IPS DF 19.7 (cell line): ENCODE measurements at places on chromosomes 1 and 21.
A peak's percentile ranks its signal among the peaks of the same experiment; 100 is the strongest.

GRCh38 chr1:2192031-2192995 lies 2.3 kb downstream of the FAAP20 start:
- no peak for DNase-seq

GRCh38 chr1:245704765-245705164 lies 550.0 kb downstream of the KIF26B start:
- no peak for DNase-seq

DNA sequence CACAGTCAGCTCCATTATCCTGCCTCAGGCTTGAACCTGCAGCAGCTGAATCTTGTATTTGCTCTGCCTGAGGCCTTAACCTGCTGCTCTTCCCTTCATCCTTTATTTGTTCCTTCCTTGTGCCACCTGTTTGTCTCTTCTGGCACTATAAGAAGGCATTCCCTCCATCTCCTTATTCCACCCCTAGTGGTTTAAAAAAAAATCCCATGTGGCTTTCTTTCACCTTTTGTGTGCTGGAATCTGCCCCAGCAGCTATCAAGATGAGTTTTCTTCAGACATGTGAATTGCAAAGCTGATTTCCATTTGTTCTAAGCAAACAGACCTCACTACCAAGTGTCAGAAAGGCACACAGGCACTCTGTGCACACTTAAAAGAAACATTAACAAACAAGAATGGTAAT lies 294.6 kb downstream of the TTLL7 start:
- DNase-seq: no peak

DNA sequence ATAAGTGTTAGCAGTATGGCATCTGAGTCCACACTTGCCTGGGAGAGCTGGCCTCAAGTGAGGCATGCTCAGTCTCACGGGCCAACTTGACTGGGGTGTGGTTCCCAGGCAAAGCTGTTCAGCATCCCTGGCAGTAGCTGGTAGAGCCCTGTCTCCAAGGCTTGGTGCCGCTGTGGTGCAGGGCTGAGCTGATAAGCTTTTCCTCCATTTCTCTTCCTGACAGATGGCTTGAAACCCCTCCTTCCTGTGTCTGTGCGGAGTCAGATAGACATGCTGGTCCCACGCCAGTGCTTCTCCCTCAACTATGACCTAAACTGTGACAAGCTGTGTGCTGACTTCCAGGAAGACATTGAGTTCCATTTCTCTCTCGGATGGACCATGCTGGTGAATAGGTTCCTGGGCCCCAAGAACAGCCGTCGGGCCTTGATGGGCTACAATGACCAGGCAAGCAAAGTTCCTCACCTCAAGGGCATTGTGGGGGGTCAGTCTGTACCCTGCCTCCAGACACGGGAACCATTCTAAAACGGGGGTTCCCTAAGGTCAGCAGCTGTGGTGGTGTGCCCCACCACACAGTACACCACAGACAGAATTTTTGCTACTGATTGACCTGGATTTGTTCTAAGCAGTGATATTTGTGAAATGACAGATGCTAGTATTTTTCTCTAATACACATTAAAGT lies 13.7 kb upstream of the MIIP start:
- DNase-seq: no peak

DNA sequence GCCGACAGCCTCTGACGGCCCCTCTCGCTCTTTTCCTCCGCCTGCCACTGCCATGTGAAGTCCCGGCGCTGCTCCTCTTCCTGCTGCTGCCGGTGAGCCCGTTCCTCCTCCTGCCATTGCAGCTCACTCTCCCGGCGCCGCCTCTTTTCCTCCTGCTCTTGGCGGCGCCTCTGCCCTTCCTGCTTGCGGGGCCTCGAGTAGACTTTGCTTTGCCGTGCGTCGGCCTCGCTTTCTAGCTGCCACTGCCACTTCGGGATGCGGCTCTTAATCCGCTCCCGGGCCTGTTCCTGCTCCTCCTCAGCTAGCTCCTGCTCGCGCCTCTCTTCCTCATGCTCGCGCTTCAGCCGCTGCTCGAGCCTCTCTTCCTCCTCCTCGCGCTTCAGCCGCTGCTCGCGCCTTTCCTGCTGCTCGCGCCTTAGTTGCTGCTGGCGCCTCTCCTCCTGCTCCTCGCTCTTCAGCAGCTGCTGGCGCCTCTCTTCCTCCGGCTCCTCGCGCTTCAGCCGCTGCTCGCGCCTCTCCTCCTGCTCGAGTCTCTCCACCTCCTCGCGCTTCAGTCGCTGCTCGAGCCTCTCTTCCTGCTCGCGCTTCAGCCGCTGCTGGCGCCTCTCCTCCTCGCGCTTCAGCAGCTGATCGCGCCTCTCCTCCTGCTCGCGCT lies 4.3 kb downstream of the TCHH start:
- no peak for DNase-seq

DNA sequence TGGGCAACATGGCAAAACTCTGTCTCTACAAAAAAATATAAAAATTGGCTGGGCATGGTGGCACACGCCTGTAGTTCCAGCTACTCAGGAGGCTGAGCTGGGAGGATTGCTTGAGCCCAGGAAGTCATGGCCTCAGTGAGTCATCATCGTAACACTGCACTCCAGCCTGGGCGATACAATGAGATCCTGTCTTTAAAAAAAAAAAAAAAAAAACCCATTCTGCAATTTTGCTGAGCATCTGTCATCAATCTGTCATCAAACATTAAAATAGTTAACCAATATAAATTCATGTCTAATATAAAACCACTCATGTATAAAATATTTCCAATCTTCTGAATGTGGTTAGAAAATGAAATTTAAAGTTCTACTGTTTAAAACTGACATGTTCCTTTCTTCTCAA lies 56.9 kb downstream of the LPAR3 start:
- DNase-seq: no peak

DNA sequence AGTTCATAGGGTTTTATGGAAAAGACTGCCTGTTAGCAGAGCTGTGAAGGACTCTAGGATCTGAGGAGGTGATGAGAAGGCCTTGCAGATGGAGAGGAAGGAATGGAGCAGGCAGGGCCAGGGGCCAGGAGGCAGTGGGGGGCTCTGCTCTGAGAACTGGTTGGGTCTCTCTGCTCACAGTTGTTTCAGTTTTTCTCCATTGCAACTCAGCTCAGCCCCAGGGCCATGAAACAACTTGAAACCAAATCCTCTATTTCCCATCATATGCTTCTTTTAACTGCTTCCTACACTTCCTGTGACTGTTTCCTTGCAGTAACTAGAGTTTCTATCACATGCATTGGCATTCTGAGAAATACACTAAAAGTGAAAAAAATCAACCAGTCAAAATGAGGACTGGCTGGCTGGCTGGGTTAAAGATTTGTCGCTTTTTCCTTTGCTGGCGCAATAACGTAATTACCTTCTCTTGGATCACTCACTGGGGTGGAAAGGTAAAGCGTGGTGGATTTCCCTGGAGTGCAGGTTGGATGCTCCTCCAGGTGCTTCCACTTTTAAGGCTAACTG lies 172.0 kb downstream of the CDC7 start:
- no peak for DNase-seq

- no peak for DNase-seq
Observed at GRCh38 chr1:225319871-225320270, 108.0 kb downstream of the LBR start.

- DNase-seq: peak; percentile 88
Observed at GRCh38 chr1:38873027-38873969, at the start of gene MYCBP. Gene MYCBP, minus strand, starts transcription at chr1:38873348. Its CDS starts 43 bp downstream, at chr1:38873305.

GRCh38 chr1:30316056-30316455 lies 407.3 kb downstream of the MATN1 start:
- DNase-seq: no peak
